ENCODE measurements at places on chromosomes 4 and X. TPM values are rescaled to one million over a fixed set of nuclear protein-coding genes. Genes with fewer than 3 reads are reported as not detected.

- H3K27me3 ChIP-seq = no peaks in the 10 kb centered on the region
- peaks cover 93% of the 10 kb centered on the region for H3K4me1 ChIP-seq
- peak; percentile 44 for DNase-seq
- peak overlapping the region; percentile 94 for H3K27ac ChIP-seq
Measured at GRCh38 chr4:108116423-108117168, 52.1 kb downstream of the LEF1 start.

APLN gene
- total RNA-seq = 0.25 TPM

HTRA3 gene
- not detected for total RNA-seq

MAGEA10 gene
- not detected for total RNA-seq

GRCh38 chr4:40369437-40370274 is 34.5 kb downstream of the CHRNA9 start:
- DNase-seq = no peak
- no peaks in the 10 kb centered on the region for H3K36me3 ChIP-seq
- no peaks in the 10 kb centered on the region for H3K4me1 ChIP-seq

GRCh38 chr4:159764343-159764952 is 661.6 kb downstream of the RAPGEF2 start:
- no peak overlapping the region for H3K4me3 ChIP-seq
- no peaks in the 10 kb centered on the region for H3K36me3 ChIP-seq
- H3K27me3 ChIP-seq = no peaks in the 10 kb centered on the region
- no peaks in the 10 kb centered on the region for H3K4me1 ChIP-seq
- DNase-seq = peak; percentile 8

DNA sequence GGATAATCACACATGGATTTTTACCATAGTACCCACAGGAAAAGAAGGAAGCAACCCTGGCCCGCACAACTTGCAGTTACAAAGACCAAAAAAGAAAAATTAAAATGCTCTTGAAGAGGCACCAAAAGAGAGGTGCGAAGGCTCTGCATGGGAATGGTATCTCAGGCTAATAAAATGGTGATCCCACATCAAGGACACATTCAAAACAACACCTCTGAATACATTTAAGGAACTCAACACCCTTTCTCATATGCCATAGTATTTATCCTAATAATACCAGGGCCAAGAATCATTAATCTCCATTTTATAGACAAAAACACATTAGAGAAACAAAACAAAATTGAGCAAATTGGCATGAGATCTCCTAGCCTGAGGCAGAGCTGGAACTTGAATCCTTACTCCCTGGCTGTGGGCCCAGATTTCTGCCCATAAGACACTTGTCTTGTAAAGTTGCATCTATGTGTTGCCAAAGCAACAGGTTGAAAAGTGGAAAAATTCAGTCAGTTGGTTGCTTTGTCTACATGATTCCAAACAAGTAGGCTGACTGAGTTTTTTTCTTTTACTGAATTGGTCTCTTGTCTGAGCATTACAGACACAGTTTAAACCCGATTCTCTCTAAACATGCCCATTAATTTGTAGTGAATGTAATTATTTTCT is 33.5 kb downstream of the GUCY2F start:
- peaks cover 2% of the 10 kb centered on the region for H3K27me3 ChIP-seq
- no peak overlapping the region for H3K27ac ChIP-seq
- no peak overlapping the region for H3K4me3 ChIP-seq
- DNase-seq = no peak
- no peaks in the 10 kb centered on the region for H3K4me1 ChIP-seq

ZNF732 gene
- not detected for total RNA-seq

GAGE13 gene
- not detected for total RNA-seq

DNA sequence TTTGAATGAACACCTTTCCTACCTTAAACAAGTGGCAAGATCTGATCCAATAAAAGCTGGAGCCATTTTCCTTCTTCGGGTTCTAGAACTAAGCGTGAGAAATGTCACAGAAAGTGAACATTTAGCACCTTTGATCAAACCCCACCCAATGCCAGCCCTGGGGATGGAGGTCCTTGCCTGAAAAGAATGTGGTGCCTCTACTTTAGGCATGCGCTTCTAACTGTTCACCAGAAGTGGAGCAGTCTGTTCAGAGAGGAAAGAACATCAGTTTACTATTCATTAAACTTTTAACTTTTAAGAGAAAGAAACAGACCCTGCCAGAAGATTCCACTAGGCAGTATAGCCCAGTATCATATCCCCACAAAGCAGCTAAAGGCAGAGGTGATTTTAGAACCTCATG is 75.9 kb downstream of the INTS12 start:
- H3K27ac ChIP-seq = no peak overlapping the region
- H3K4me3 ChIP-seq = no peak overlapping the region
- no peaks in the 10 kb centered on the region for H3K4me1 ChIP-seq
- no peaks in the 10 kb centered on the region for H3K36me3 ChIP-seq

- H3K4me1 ChIP-seq = no peaks in the 10 kb centered on the region
- no peak overlapping the region for H3K27ac ChIP-seq
- H3K36me3 ChIP-seq = no peaks in the 10 kb centered on the region
- DNase-seq = no peak
- H3K4me3 ChIP-seq = no peak overlapping the region
- no peaks in the 10 kb centered on the region for H3K27me3 ChIP-seq
Measured at GRCh38 chr4:91212211-91212610, 1085.0 kb downstream of the CCSER1 start.

DNA sequence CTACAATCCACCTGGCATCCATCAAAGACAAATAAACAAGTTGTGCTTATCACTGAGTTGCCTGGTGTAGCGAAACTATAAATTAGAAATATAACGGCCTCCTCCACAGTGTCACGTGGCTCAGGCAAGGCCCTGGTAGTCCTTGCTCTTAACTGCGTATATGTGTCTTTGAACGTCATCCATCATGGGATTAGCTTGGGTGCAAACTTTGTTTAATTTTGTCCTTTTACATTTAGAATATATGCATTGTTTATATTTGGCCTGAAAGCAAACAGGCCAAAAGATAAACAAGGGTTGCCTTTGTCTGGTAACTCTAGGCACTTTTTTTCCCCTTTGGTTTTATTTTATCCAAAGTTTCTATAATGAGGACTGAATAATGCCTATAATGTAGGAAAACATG is 184.9 kb downstream of the KIT start:
- H3K4me1 ChIP-seq = no peaks in the 10 kb centered on the region
- DNase-seq = no peak
- no peaks in the 10 kb centered on the region for H3K36me3 ChIP-seq
- H3K27me3 ChIP-seq = no peaks in the 10 kb centered on the region
- no peak overlapping the region for H3K27ac ChIP-seq

- no peak for DNase-seq
- H3K4me1 ChIP-seq = no peaks in the 10 kb centered on the region
- no peaks in the 10 kb centered on the region for H3K36me3 ChIP-seq
- H3K4me3 ChIP-seq = no peak overlapping the region
- no peaks in the 10 kb centered on the region for H3K27me3 ChIP-seq
- no peak overlapping the region for H3K27ac ChIP-seq
Measured at GRCh38 chr4:127486248-127486647, 146.5 kb upstream of the INTU start.

GRCh38 chr4:107380836-107381438 is 339.1 kb downstream of the PAPSS1 start:
- no peaks in the 10 kb centered on the region for H3K4me1 ChIP-seq
- H3K27ac ChIP-seq = no peak overlapping the region
- no peaks in the 10 kb centered on the region for H3K27me3 ChIP-seq
- H3K36me3 ChIP-seq = no peaks in the 10 kb centered on the region
- no peak for DNase-seq

NR3C2 gene
- 5.1 TPM for total RNA-seq

GRCh38 chr4:53730031-53730805 is 138.9 kb upstream of the LNX1 start:
- H3K4me3 ChIP-seq = no peak overlapping the region
- H3K27me3 ChIP-seq = peaks cover 2% of the 10 kb centered on the region
- H3K27ac ChIP-seq = no peak overlapping the region
- H3K36me3 ChIP-seq = no peaks in the 10 kb centered on the region
- no peaks in the 10 kb centered on the region for H3K4me1 ChIP-seq

TMEM154 gene
- 38.1 TPM for total RNA-seq

SLC6A14 gene
- total RNA-seq = not detected

- no peaks in the 10 kb centered on the region for H3K27me3 ChIP-seq
- H3K27ac ChIP-seq = no peak overlapping the region
- no peaks in the 10 kb centered on the region for H3K36me3 ChIP-seq
- DNase-seq = no peak
- peaks cover 3% of the 10 kb centered on the region for H3K4me1 ChIP-seq
Measured at GRCh38 chrX:148457279-148457678, 43.1 kb upstream of the AFF2 start.

GRCh38 chr4:104507112-104507511 is 12.4 kb upstream of the CXXC4 start:
- DNase-seq = no peak
- H3K4me3 ChIP-seq = no peak overlapping the region
- H3K36me3 ChIP-seq = no peaks in the 10 kb centered on the region
- H3K27me3 ChIP-seq = peaks cover 5% of the 10 kb centered on the region
- H3K4me1 ChIP-seq = no peaks in the 10 kb centered on the region

GRCh38 chrX:13372203-13372980 is 52.5 kb upstream of the ATXN3L start:
- H3K27ac ChIP-seq = no peak overlapping the region
- peaks cover 3% of the 10 kb centered on the region for H3K4me1 ChIP-seq
- no peak overlapping the region for H3K4me3 ChIP-seq
- DNase-seq = no peak
- no peaks in the 10 kb centered on the region for H3K27me3 ChIP-seq

PCSK1N gene
- 0.33 TPM for total RNA-seq

MND1 gene
- 27.6 TPM for total RNA-seq

TRIM60 gene
- not detected for total RNA-seq

DNA sequence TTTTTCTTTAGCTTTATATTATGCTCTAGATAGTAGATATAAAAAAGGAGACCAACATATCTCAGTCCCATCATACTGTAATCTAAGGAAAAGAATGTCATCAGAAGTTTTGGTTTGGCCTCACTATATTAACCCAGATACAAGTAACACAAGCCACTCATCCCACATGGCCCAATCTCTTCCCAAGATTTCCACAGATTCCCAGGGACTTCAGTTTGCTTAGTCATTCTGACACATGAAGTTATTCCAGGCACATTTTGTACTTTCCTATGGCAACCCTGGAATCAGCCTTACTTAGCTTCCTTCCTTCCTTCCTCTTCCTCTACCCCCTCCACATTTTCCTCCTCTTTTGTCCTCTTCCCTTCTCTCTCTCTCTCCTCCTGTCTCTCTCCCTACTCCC is 21.7 kb upstream of the DCLK2 start:
- no peak overlapping the region for H3K4me3 ChIP-seq
- no peaks in the 10 kb centered on the region for H3K4me1 ChIP-seq
- H3K27ac ChIP-seq = no peak overlapping the region

AFP gene
- not detected for total RNA-seq

GRCh38 chrX:107632346-107632745 is 4.0 kb downstream of the PRPS1 start:
- H3K4me1 ChIP-seq = peaks cover 27% of the 10 kb centered on the region
- H3K27ac ChIP-seq = peak overlapping the region; percentile 2
- no peak for DNase-seq
- peaks cover 2% of the 10 kb centered on the region for H3K36me3 ChIP-seq
- no peak overlapping the region for H3K4me3 ChIP-seq

ARHGAP36 gene
- not detected for total RNA-seq

- no peaks in the 10 kb centered on the region for H3K4me1 ChIP-seq
- no peaks in the 10 kb centered on the region for H3K36me3 ChIP-seq
- H3K27me3 ChIP-seq = no peaks in the 10 kb centered on the region
- H3K4me3 ChIP-seq = no peak overlapping the region
- H3K27ac ChIP-seq = no peak overlapping the region
Measured at GRCh38 chr4:169100670-169101101, 90.6 kb upstream of the CBR4 start.

SERTM2 gene
- total RNA-seq = not detected

- H3K27me3 ChIP-seq = no peaks in the 10 kb centered on the region
- DNase-seq = no peak
- H3K36me3 ChIP-seq = no peaks in the 10 kb centered on the region
- no peaks in the 10 kb centered on the region for H3K4me1 ChIP-seq
Measured at GRCh38 chr4:24855741-24856140, 57.1 kb downstream of the CCDC149 start.

DNA sequence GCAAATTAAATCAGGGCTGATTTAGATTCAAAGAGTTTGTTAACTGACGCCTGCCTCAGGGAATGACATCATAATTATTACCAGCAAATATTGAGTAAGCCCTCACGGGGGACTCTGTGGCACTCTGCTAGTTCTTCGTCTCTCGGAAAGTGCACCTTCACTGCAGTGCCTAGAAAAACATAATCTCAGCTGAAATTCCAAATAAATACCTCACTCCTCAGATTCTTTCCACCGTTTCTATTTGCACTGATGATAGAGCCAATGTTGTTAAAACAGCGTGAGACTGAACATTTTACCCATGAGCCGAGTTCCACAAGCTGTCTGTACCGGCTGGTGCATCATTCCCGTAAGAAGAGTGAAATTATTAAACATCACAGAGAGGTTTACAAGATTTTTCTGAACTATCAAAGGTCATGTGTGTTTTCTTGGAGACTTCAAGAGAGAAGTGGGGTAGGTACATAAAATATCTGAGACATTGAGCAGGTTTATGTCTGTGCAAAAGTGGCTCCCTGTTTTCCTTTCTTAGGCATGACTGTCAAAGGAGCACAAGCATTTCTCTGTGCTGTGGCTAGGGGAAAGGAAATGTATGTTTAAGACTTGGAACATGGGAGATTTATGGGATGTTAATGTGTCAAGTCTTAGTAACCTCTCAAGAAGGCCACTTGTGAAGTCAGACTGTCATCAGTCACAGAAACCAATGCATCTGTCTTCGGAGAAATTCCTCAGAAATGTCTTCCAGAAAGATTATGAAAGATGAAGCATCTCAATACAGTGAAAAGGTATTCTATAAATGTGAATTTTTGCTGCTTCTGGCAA is 119.6 kb downstream of the CBLL2 start:
- H3K36me3 ChIP-seq = no peaks in the 10 kb centered on the region
- no peak overlapping the region for H3K27ac ChIP-seq
- no peak for DNase-seq
- no peaks in the 10 kb centered on the region for H3K27me3 ChIP-seq
- no peak overlapping the region for H3K4me3 ChIP-seq

DNA sequence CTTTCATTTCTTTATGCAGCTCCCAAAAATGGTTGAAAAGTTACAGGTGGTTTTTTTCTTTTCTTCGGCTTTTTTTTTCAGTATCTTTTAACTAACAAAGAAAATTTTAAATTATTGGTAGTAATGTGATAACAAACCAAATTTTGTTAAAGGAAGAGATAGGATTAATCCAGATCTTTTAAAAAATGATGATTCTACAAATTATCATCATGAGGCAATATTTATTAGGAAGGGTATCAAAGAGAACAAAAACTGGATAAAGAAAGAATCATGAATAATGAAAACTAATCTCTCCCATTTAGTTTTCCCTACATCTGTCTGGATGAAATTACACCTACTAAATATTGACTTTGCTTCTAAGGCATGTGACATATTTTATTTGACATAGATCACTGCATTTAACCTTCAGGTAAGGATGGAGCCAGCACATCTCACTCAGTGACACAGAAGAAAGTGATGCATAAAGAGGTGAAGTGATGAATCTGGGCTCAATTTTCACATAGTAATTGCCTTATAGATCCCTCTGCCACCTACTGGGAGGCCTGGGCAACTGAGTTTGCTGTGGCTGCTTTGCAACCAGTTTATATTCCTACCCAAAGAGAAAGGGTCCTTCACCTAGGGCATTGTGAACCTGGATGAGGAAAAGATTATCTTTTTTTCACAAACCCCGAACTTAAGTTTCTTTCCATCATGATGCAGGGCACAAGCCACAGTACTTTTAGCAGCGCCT is 155.6 kb downstream of the HNRNPD start:
- no peak overlapping the region for H3K27ac ChIP-seq
- H3K4me1 ChIP-seq = peaks cover 19% of the 10 kb centered on the region
- H3K27me3 ChIP-seq = peaks cover 8% of the 10 kb centered on the region

COX7B2 gene
- total RNA-seq = not detected
